RPMI8226 (cell line): ENCODE measurements at places on chromosomes 11 and 22.

DNA sequence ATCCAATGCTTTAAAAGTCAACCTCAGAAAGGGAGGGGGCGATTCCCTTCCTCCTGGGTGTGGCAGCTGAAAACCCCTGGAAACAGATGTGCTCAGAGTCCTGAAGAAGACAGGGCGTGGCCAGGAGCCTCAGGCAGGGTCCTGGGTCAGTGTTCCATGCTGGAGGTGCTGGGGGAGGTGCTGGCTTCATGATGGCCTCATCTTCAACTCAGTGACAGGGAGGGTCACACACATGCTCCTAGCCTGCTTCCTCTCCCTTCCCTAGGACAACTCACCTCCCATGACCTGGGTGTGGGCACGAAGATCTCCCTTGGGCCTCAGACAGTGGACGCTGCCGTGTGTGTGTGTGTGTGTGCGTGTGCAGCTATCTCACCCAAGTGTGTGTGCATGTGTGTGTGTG lies 245.6 kb upstream of the B3GAT1 start:
- no peak for DNase-seq

DNA sequence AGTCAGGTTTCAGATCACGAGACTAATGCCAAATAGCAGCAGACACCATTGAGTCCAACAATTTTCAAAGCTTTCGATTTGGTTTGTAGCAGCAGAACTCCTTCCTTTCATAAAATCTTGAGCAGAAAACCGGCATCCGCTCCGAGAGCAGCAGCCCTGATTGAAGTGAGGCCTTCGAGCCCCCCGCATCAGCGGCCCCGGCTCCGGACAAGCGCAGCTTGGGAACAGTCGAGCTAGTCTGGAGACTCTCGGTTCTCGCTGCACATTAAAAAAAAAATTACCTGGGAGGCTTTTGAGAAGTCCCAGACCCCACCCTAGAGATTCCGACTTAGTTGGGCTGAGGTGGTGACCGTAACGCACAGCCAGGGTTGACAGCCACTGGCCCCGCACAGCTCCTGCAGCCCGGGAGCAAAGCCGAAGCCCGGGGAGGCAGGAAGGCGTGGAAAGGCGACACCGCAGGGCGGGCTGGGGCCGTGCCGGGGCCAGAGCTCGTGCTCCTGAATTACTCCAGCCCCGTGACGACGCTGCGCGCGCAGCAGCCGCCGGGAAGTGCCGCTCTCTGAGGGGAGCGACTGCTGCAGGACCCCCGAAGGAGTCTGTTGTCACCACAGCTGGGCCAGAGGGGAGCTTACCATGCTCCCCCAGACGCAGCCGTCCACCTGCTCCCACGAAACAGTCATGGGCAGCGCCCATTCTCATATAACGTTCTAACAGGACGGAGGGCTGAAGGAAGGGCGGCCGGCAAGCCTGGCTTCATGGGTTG lies 57.8 kb downstream of the SPATA19 start:
- DNase-seq, result no peak

GRCh38 chr11:71248251-71248570 lies 4.2 kb downstream of the SHANK2 start:
- peak; percentile 59 for DNase-seq

GRCh38 chr22:30908051-30908461 lies 60.5 kb downstream of the MORC2 start:
- no peak for DNase-seq

DNA sequence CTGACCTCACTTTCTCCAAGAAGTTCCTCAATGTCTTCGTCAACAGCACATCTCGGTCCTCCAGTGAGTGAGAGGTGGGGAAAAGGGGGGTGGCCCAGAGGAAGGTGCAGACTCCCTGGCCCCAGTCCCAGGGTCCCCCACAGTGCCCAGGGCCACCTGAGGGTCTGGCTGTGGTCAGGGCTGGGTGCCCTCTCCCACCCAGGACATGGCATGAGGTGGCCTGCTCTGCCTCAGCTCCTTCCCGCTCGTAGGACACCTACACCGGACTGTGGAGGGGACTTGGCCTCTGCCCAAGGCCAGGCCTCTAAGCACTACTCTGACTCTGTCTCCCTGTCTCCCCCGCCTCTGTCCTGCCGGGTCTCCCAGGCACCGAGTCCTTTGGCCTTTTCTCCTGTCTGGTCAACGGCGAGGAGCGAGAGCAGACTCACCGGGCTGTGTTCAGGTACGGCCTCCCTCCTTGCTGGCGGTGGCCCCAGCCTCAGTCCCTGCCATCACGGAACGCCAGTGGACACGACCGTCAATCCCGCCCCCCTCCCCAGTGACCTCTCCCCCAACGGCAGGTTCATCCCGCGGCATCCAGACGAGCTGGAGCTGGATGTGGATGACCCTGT lies 4.5 kb downstream of the MAPK8IP2 start:
- DNase-seq, result no peak

DNA sequence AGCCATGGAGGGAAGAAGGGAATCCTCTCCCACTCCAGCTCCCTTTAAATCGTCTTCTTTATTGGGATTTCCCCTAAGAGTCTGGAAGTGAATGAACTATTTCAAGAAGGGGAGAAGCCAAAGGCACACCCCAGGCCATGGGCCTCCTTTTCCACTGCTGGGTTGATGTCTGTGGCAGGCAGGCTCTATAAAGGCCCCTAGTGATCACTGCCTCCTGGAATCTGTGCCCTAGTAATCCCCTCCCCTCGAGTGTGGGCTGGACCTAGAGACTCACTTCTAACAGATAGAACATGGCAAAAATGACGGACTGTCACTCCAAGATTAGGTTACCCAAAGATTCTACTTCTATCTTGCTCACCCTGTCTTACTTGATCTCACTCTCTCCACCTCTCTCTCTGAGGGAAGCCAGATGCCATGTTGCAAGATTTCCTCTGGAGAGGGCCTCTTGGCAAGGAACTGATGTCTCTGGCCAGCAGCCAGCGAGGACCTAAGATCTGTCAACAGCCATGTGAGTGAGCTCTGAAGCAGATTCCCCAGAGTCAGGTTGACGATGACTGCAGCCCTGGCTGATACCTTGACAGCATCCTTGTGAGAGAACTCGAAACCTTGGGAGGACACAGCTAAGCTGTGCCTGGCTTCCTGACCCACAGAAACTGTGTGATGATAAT lies 444.8 kb downstream of the SOX6 start:
- DNase-seq, result no peak

- DNase-seq, result peak; percentile 78
These were observed 27.5 kb downstream of the DHCR7 start for GRCh38 chr11:71420455-71421241.
